ENCODE measurements at places on chromosomes 7 and 10.

DNA sequence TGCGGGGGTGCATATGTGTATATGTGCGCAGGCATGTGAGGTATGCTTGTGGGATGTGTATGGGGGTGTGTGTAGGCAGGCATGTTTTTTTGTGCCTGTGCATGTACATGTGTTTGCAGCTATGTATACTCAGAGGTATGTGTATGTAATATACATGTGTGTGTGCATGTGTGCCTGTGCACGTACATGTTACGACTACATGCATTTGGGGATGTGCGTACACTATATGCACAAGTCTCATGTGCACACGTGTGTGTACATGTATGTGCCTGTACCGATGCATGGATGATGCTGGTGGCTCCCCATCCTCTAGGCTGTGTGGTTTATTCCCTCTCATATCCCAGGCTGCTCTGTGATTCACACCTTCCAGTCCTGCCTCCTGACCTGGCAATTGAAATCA, 69.2 kb downstream of the C10orf105 start:
- no peak for DNase-seq

DNA sequence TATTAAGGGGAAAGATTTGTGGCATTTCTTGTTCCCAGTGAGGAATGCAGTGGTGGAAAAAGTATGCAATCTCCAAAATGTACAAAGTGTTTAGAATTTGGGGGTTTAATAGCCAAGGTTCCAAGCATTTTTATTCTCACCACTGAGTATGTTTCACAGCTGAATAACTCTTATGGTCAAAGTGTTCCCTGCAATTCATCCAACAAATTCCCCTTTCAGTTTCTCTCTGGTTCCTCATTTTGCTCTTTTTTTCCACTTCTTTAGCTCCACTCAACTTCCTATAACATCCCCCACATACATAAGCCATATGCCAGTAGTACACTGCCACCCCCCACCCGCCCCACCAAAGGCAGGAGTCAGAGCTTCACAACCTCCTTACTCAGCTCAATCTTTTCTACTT, 4.6 kb downstream of the HECW1 start:
- no peak for DNase-seq

DNA sequence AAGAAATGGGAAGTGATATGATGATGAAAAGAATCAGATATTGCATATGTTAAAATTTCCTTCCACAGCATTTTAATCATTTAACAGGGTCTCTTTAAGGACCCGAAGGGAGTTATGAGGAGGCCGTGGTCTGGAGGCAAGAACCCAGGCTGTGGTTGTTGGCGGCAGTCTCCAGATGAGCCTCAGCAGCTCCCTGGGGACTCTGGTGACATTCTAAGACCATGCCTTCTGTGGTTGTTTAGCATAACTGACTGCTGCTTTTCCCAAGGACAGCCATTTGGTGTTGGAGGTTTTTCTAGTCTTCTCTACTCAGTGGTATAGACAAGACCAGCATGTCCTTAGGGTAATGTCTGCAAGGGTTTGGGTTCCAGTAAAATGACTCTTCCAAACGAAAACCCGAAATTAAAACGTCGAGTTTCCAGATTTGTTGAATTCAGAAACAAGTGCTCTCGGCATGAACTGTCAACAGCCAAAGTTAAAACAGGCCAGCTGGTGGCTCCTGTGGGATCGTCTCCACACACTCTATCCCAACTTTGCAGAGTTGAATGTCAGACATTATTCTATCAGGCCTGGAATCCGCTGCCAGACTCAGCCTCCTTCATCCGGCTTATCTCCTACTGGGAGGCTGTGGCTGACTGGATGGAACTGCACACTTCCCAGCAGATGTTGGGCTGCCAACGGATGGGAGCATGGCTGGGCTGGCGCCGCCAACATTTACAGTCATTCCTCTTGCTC, 183.1 kb downstream of the TAX1BP1 start:
- DNase-seq, result no peak

DNA sequence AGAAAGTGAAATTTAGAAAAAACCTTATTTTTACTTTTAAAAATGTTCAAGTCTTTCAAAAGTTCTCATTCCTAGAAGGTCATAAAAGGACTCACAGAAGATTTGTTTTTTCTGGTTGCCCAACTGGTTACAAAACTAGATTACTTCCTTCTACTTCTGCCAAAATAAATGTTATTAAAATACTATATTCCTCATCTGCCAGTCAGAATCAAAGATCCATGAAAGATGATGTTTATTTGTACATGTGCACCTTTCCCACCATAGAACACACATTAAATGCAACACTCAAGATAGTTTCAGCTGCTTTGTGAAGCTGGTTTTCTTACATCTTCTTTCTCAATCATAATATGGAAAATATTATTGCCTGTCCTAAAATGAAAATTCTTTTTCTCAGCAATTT, 465.4 kb downstream of the ETV1 start:
- no peak for DNase-seq

DNA sequence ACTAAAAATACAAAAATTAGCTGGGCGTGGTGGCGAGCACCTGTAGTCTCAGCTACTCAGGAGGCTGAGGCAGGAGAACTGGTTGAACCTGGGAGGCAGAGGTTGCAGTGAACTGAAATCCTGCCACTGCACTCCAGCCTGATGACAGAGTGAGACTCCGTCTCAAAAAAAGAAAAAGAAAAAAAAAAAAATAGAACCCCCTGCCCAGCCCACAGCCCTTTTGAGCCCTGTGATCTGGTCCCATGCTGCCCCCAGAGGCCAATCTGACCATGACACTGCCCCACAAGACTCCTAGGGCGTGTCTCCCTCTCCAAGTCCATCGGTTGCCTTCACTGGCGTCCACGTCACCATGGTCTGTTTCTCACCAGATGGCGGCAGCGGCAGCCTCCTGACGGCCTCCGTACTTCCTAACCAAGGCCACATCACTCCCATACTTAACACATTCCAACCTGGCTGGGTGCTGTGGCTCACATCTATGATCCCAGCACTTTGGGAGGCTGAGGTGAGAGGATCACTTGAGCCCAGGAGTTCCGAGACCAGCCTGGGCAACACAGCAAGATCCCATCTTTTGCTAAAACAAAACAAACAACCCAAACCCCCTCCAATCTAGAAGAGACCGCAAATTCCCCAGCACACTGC, 18.0 kb downstream of the STX1A start:
- no peak for DNase-seq

GRCh38 chr10:88474884-88475844, 108.0 kb downstream of the RNLS start:
- DNase-seq, result no peak

DNA sequence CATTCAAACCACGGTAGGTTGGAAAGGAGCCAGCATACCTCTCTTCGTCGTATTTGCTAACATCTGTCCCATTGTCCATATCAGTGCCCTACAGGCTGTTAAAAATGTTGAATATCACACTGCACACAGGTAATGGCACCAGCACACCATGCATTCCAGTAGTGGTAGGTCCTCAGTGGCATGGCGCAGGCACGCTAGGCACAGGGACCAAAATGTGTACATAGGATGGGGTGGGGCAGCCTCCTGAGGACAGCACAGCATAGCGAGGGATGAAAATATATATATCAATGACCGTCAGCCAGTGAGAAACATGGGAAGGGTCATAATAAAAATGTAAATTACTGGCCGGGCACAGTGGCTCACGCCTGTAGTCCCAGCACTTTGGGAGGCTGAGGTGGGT, 99.9 kb upstream of the CTBP2 start:
- DNase-seq, result no peak

- DNase-seq, result no peak
Measured at GRCh38 chr10:32981760-32982159, 23.7 kb upstream of the ITGB1 start.

- no peak for DNase-seq
Measured at GRCh38 chr10:86086418-86086817, 280.2 kb downstream of the GRID1 start.

GRCh38 chr7:101871351-101871750, 53.9 kb downstream of the CUX1 start:
- no peak for DNase-seq

DNA sequence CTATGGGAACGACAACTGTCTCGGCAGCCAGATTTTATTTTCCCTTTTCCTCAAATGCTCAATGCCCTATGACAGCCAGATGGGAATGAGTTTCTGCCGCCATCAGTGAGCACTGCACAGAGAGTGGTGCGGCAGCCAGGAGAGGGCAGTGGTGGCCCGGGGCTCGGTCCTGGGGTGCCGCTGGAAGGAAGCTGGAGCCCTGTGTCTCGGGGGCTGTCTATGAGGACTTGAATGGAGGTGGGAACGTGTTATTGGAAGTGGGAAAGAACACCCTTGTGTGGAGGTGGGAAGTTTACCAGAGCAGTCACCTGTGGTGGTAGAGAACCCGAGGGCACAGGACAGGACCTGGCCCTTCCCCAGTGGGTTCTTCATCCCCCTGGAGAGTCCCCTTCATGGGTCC, 35.8 kb downstream of the JAKMIP3 start:
- no peak for DNase-seq

DNA sequence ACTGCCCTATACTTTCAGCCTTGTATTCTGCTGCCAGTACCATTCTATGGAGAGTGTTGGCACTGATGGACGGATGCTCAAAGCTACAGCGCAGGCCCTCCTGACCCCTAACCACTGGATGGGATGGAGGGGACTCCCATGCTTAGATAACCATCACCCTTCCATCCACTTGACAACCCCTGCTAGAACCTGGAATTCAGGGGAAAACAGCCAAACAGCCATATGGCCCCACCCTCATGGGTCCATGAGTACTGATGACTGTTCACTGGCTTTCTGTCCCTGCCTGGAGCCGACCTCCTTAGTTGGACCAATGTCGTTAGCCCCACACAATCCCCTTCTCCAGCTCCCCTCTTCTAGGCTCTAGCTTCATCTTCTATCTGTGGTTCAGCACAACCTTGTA, 16.2 kb downstream of the DUSP5 start:
- no peak for DNase-seq

- DNase-seq, result peak; percentile 85
Measured at GRCh38 chr10:127036987-127037386, 131.8 kb downstream of the DOCK1 start.

DNA sequence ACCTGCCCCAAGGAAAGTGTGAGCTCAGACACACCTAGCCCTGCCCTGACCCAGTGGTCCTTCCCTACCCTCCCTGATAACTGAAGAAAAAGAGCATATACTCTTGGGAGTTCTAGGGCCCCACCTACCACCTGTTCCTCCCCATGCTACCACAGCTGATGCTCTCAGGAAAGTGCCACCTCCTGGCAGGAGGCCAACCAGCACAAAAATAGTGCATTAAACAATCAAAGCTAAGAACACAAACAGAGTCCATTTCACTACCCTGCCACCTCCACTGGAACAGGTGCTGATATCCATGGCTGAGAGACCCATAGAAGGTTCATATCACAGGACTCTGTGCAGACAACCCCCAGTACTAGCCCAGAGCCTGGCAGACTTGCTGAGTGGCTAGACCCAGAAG, 288.6 kb upstream of the PHF14 start:
- DNase-seq, result no peak

- DNase-seq, result no peak
Measured at GRCh38 chr10:27242473-27242950, 1.9 kb upstream of the ACBD5 start.

DNA sequence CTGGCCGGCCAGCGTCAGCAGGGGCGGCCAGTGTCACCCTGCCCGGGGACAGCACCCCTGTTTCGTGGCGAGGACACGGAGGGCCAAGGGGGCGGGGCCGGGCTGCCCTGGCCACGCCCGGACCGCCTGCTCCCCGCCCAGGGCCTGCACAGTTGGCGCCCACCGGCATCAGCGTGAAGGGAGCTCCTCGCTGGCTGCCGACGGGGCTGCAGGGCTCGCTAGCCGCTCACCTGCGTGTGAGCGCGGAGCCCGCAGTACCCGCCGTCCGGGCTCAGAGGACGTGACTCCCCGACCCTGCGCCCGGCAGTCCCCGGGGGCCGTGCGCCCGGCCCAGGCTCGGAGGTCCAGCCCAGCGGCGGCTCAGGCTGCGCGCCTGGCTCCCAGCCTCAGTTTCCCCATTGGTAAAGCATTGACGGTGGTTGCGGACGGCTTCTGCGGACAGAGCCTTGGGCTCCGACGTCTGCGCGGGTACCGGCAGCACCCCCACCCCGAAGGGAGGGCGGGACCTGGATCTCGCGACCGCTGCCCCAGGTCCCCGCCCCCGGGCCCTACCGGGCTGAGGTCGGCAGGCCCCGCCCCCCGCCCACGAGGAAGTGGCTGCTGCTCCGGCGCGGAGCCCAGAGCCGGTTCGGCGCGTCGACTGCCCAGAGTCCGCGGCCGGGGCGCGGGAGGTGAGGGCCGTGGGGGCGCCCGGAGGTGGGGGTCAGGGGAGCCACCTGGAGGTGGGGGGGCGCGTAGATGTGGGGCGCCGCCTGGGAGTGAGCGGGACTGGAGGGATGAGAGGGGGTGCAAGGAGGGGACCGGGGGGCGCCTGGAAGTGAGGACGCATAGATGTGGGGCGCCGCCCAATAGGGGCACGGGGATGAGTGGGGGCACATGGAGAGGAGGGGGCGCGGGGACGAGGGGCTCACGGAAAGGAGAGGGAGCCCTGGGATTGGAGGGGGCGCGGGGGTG, at the start of gene ARPC1B:
Gene ARPC1B (plus strand): TSS at position 620 of the 954 bp plus-strand sequence. CDS start 10,985 bp downstream, outside the sequence.
- DNase-seq, result peak; percentile 77

GRCh38 chr7:124773938-124774337, 8.3 kb upstream of the GPR37 start:
- DNase-seq, result no peak

GRCh38 chr10:14507176-14507575, 176.5 kb upstream of the FRMD4A start:
- peak; percentile 54 for DNase-seq

- no peak for DNase-seq
Measured at GRCh38 chr10:28240400-28240799, 62.5 kb downstream of the MPP7 start.

GRCh38 chr7:1563981-1564602, 5.7 kb downstream of the PSMG3 start:
- DNase-seq, result no peak

- DNase-seq, result no peak
Measured at GRCh38 chr7:155227788-155228458, 69.8 kb upstream of the INSIG1 start.

- no peak for DNase-seq
Measured at GRCh38 chr10:5117026-5117425, 22.8 kb downstream of the AKR1C3 start.

DNA sequence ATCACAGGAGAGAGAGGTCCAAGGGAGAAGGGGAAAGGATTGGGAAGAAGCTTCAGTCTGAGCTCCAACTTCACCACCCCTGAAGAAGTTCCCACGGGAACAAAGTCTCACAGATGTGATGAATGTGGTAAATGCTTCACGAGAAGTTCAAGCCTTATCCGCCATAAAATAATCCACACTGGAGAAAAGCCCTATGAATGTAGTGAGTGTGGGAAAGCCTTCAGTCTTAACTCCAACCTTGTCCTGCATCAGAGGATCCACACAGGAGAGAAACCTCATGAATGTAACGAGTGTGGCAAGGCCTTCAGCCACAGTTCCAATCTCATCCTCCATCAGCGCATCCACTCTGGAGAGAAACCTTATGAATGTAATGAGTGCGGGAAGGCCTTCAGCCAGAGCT, 16.0 kb upstream of the ZSCAN21 start:
- no peak for DNase-seq

Measured in T-helper 2 cell (primary cell).